NCI-H187 (cell line): ENCODE measurements at places on chromosomes 1 and 21.

DNA sequence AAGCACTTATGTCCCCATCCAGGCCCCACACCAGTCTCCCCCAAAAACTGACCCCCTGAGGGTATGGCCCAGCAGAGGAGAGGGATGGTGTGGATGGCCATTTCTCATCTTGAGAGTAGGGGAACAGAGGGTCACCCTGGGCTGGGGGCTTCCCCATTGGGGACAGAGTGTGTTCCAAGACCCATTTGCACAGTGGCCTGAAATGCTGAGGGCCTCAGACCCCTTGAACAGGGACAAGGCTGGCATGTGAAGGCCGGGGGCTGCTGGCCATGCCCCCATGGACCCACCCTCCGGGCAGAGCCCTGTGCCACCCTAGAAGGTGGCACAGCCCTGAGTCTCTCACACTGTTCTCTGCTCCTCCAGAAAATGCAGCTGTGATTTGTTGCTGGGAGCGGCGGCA is 8.0 kb downstream of the CTRC start:
- no peak for DNase-seq

DNA sequence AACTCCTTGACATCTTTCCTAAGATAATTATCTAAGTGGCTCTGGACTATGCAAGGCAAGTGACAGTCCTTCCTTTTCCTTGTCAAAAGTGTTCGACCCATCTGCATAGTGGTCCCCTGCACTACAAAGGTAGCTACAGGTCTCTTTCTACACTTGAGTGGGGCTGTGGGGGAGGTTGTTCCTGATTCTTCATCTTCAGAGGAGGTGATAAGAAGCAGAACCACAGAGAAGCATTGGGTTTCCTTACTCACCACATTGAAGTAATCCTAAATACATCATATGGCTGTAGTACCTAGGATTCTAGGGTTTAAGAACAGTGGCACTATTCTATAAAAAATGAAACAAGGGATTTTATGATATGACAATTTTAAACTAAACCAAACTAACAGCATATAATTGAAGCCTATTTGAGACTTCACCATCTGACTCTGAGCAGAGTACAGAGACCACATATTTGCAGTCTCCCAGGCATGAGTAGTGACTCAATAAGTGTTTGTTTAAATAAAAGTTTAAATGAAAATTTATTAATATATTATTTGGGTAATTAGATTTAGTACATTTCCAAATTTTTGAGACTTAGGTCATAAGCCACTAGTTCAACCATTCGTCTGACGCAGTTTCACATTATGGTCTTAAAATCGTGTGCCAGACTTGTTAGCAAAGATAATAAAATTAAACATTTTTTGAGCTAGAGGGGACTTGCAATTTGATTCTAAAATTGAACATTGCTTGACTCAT is 54.9 kb upstream of the NEK7 start:
- no peak for DNase-seq

- no peak for DNase-seq
Measured at GRCh38 chr1:102566182-102566581, 542.1 kb downstream of the COL11A1 start.

GRCh38 chr21:38289705-38290485 is 33.1 kb downstream of the KCNJ15 start:
- DNase-seq: no peak

GRCh38 chr1:225880636-225881035 is 1.5 kb downstream of the TMEM63A start:
- no peak for DNase-seq

DNA sequence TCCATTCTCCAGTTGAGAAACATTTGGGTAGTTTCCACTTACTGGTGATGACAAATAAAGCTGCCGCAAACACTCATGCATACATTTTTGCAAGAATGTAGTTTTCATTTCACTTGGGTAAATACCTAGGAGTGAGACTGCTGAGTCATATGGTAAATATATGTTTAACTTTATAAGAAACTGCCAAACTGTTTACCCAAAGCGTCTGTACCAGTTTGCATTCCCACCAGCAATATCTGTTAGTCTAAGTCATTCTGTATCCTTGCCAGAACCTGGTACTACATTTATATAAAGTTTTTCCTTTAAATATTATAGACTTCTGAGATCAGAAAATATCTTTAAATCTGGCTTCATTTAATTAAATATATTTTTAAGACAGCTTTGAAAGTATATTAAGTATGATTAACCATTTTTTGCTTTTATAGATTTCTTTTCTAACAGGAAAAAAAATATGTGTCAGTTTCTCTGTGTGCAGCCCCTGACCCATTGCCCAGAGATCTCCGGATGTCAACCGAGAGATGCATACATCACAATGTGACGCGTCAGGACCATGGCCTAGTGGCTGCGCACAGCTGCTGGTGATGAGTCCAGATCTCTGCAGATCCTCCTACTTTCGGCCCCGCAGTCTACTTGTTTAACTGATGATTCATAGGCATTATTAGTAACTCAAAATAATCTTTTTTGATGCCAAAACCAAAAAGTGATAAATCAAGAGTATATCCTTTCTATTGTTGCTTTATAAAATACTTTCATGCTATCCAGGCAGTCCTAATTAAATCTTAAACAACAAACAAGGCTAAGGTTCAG is 227.1 kb upstream of the MAP1LC3C start:
- no peak for DNase-seq

GRCh38 chr1:161914595-161914994 is 109.1 kb downstream of the OLFML2B start:
- no peak for DNase-seq

- no peak for DNase-seq
Measured at GRCh38 chr1:117857418-117857817, 72.0 kb downstream of the GDAP2 start.

- peak; percentile 18 for DNase-seq
Measured at GRCh38 chr1:64098846-64099582, 104.4 kb upstream of the UBE2U start.

- no peak for DNase-seq
Measured at GRCh38 chr1:22483121-22483520, 31.5 kb downstream of the ZBTB40 start.

DNA sequence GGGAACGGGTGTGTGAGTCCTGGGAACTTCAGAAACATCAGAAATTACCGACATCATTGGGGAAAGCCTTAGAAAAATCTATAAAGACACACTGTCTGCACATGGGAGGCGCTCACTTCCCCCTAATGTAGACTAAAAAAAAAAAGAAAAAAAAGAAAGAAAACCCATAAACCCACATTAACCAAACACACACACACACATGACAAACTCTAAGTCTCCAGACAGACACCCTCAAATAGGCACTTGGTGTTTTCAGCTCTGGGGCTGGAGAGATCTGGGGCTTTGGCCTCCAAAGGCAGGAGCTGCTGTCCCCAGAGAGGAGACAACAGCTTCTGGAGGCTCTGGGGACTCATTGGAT is 13.2 kb upstream of the SDHB start:
- no peak for DNase-seq

DNA sequence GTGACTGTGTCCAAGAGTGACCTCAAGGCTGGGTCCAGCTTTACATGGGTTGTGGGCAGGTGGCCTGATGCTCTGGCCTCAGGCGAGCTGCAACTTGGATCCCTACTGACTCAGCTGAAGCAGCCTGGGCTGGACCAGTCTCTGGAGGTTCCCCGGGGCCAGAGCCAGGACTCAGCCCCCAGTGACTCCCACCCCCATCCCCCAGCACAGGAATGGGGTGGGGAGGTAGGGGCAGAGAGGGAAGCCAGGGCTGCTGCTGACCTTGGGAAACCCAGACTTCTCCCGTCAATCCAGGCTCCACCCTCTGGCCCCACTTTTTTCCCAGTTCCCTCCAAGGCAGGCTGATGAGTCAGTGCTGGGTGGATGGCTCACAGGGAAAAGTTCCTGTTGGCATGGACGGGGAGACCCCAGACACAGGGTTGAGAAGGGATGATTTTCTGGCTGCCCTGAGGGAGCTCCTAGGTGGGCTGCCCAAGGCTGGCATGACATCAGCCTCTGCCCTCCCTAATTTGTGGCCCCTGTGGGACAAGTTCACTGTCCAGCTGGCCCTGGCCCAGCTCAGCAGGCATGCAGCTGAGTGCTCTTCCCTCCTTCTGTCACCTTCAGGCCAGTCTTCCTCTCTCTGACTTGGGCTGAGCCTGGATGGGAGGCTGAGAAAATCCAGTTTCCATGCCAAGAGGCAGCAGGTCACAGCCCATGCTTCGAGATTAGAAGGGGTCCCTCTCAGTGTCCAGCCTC is 2.2 kb downstream of the ZC3H12A start:
- DNase-seq: no peak

DNA sequence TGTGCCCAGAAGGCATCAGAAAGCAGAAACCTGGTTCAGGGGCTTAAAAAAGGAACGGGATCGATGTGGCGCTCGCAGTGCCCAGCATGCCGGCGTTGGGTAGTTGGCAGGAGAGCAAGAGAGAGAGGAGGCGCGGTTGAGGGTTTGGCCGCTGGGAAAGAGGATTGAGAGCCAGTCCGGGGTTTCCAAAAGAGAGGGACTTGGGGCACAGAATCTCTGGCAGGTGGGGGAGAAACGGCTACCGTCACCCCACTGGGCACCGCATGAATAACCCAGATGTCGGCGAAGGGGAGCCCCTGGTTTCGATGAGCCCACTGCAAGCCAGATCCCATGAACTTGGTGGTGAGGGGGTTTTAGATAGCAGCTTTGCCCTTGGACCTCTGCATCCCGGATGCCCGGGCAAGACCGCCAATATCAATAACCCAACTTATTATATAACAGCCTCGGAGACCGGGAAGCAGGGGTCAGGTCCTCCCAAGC is 60.4 kb upstream of the ACOT11 start:
- DNase-seq: no peak

- DNase-seq: no peak
Measured at GRCh38 chr21:30984889-30985288, 53.4 kb downstream of the KRTAP19-8 start.

DNA sequence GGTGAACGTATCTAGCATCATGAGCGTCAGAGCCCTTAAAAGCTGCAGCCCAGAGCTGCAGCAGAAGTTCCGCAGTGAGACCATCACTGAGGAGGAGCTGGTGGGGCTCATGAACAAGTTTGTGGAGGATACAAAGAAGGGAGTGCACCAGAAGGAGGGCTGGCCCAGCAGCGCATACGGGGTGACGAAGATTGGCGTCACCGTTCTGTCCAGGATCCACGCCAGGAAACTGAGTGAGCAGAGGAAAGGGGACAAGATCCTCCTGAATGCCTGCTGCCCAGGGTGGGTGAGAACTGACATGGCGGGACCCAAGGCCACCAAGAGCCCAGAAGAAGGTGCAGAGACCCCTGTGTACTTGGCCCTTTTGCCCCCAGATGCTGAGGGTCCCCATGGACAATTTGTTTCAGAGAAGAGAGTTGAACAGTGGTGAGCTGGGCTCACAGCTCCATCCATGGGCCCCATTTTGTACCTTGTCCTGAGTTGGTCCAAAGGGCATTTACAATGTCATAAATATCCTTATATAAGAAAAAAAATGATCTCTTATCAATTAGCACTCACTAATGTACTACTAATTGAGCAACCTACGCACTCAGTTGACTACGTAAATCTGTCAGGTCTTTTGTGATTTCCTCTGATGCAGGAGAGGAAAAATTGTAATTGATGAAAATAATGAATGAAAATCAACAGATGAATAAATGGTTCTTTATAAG is 2.8 kb downstream of the CBR1 start:
- no peak for DNase-seq

GRCh38 chr1:169024800-169025271 is 81.7 kb upstream of the ATP1B1 start:
- no peak for DNase-seq

DNA sequence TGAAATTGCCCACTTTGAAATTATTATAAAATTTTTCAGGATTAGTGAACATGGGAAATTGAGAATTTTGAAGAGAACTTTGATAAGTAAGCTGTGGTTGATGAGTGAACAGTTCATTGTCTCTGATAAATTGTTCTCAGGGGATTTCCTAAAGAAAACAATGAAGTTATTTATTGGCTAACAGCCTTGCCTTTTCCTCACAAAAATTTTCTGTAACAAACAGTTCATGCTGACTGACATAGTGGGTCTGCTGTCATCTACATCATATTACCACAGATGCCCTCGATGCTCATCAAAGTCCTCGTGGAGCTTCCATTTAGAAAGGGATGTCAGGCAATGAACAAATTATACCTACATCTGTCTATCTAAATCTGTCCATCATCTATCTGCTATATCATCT is 113.4 kb downstream of the PTBP2 start:
- DNase-seq: no peak

DNA sequence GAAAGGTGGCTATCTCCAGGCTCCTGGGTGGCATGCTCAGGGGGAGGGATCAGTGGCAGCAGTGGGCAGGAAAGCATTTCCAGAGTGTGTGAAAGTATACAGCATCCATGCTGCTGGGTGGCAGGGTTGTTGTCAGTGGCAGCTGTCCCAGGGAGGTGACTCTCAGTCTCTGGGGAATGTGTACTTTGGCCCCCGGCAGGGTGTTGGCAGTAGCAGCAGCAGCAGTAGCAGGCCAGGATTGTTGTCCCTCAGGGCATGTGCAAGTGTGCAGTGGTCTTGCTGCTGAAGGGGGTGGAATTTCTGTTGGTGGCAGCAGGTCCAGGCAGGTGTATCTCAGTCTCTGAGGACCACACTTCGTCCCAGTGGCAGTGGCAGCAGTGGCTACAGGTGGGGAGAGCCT is 71.7 kb upstream of the GUCA2B start:
- no peak for DNase-seq

DNA sequence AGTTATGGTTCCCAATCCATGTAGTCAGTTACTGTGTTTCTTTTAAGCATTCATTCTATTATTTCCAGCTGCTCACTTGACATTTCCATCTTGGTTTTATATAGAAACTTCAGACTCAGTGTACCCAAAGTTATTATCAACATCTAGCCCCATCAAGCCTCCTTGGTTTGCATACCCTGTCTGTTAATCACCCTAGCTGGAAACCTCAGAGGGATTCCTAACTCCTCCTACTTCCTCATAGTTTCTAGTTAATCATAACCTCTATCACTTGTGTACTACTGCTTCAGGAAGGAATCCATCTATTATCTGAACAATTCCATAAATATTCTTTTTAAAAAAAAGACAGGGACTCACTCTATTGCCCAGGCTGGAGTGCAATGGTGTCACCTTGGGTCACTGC is 293.3 kb downstream of the SDCCAG8 start:
- no peak for DNase-seq

- no peak for DNase-seq
Measured at GRCh38 chr1:200767321-200767720, 28.6 kb downstream of the CAMSAP2 start.

GRCh38 chr1:202046227-202046626 is 35.8 kb downstream of the ELF3 start:
- peak; percentile 77 for DNase-seq

GRCh38 chr1:239944666-239945065 is 147.0 kb upstream of the FMN2 start:
- no peak for DNase-seq

- no peak for DNase-seq
Measured at GRCh38 chr1:212507369-212507768, 74.6 kb downstream of the NENF start.

GRCh38 chr1:8962812-8963530 is 17.3 kb downstream of the CA6 start:
- no peak for DNase-seq

GRCh38 chr1:115453666-115454065 is 115.6 kb upstream of the NGF start:
- DNase-seq: no peak

DNA sequence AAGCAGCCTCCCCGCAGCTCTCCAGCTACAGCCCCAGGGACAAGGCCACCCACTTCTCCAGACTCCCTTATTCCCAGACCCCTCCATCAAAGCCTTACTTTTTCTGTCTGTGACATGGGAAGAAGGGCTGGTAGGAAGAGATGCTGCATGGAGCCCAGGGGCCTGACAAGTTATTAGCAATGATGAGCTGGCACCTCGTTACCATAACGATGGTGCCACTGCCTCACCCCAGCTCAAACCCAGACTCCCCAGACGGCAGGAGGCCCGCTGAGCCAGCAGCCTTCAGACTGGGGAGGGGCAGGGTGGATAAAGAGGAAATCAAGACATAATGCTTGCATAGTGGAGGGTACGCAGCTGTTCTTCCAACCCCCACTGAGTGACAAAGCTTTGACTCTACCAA is 3.3 kb downstream of the DLGAP3 start:
- no peak for DNase-seq
